ENCODE measurements at places on chromosomes 11 and 22.
A peak's percentile ranks its signal among the peaks of the same experiment; 100 is the strongest.

DNA sequence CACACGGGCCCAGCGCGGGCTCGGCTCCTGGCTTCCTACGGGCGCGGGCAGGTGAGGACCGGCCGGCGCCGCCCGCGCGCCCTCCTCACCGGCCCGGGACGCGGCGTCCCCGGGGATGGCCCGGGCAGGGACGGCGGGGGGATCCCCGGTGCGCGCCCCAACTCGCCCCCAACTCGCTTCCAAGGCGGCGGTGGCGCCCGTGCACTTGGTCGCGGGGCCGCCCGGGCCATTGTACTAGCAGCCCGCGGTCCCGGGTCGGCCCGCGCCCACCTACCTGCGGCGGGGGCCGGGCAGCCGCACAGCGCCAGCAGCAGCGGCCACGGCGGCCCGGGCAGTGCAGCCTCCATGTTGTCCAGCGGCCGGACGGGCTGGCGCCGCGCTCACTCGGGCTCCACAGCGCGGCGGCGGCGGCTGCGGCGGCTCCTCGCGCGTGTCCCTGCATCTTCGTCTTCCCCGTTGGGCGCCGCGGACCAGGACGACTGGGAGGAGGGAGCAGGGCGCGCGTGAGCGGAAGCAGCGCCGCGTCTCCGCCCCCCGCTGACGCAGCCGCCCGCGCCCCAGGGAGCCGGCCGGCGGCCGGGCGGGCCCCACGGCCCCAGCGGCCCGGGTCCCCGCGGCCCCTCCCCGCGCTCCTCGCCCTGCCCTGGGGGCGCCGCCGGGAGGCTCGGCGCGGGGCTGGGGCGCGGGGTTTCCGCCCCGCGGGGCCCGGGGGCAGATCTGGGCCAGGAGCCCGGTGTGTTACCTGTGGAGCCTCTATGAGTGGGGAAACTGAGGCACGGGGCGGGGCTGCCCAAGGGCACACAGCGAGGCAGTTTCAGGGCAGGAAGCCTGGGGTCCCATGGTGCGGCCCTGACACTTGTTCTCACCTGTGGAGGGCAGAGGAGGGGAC lies 159.3 kb upstream of the GRK3 start:
- peak; percentile 38 for DNase-seq

- no peak for DNase-seq
Observed at GRCh38 chr11:105298174-105298573, 158.6 kb upstream of the CARD18 start.

- DNase-seq, result no peak
Observed at GRCh38 chr11:11545285-11546275, 76.2 kb downstream of the GALNT18 start.

DNA sequence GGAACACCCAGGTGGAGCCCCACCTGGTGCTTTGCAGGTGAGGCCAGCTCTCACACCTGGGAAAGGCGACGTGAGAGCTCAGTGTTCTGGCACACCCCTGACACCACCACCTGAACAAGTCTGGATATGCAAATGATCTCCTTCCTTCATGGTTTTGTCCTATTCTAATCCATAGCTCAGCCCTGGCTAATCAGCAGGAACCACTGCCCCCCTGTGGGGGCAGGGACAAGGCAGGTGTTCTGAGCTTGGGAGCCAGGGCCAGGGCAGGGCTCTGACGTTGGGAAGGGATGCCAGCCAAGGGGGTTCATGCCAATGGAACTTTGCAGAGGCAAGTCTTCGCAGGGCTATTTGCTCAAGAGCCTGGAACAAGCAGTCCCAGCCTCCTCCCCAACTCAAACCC lies 144.2 kb downstream of the TRIM29 start:
- DNase-seq, result peak; percentile 50

DNA sequence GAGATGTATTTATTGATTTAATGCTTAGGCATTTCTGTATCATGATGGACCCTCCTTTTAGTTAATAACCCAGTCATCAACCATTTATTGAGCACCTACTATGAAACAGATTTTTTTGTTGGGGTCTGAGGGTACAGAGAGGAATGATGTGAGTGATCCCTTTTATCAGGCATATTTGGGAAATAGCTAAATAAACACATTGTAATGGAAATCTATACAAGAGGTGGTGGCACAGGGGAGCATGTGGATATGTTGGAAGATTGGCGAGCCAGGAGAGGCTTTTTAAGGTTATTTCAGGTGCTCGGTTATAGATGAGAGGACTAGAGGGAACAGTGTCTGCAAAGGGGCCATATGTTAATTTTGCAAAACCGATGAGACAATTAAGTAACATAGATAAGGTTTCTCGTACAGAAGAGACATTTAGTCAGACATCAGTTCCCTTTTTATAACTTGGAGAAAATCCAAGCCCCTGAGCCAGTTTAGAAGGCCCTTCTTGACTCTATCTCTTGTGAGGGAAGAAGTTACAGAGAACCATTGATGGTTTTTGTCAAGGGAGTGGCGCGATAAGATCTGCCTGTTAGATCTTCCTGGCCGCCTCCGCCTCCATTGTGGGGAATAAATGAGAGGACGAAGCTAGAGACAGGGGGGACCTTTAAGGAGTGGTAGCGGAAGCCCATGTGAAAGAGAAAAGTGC lies 2.0 kb downstream of the ATXN10 start:
- no peak for DNase-seq

DNA sequence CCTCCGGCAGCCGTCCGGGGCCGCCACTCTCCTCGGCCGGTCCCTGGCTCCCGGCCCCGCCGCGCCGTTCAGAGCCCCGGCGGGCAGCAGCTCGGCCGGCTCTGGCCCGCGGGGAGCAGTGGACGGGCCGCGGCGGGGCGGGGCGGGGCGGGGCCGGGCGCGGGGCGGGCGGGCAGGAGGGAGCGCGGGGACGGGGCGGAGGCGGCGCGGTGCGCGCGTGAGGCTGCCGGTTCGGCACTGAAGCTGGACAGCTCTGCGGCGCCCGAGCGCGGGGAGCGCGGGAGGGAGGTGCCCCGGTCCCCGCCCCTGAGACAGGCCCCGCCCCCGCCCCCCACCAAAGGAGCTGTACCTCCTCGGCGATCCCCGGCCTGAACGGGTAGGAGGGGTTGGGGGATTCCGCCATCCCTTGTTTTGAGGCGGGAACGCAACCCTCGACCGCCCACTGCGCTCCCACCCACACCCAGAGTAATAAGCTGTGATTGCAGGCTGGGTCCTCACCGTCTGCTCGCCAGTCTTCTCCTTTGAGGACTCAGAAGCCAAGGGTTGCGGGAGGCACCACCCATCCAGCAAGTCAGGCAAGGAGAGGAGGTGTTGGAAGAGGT lies at the start of gene DRD2:
Gene DRD2 (minus strand): TSS at position 239 of the 602 bp plus-strand sequence. CDS start 50,747 bp downstream, outside the sequence.
- peak; percentile 56 for DNase-seq

DNA sequence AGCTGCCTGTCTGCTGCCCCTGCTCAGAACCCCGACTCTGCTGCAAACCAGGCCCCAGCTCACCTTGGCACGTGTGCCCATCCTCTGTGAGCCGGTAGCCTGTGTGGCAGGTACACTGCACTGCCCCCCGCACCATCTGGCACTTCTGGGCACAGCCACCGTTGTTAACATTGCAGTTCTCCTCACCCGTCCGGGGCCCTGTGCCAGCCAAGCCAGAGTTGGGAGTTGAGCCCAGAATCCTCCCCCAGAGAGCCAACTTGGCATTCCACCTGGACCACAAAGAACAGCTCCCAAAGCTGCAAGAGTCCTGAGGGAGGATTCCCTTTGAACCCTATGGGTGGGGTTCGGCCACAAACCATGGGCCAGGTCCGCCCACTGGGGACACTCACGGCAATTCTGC lies 22.5 kb downstream of the LRP4 start:
- DNase-seq, result no peak

DNA sequence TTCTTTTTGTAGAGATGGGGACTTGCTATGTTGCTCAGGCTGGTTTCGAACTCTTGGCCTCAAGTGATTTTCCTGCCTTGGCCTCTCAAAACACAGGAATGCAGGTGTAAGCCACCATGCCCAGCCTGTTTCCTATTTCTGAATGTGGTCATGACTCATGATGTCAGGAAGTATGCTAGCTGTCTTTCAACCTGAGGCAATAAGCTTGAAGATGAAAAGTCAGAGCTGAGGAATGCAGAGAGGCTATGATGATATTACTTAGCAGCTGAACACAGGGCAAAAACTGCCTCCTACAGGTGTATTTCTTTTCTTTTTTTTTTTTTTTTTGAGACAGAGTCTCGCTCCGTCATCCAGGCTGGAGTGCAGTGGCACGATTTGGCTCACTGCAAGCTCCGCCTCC lies 9.0 kb upstream of the NUCB2 start:
- no peak for DNase-seq
